Left colon (tissue), 2 donors: ENCODE measurements at places on chromosomes 3 and 15.
A peak's percentile ranks its signal among the peaks of the same experiment; 100 is the strongest.

- DNase-seq: no peak
Observed at GRCh38 chr3:157830556-157831236, 275.5 kb downstream of the SHOX2 start.

DNA sequence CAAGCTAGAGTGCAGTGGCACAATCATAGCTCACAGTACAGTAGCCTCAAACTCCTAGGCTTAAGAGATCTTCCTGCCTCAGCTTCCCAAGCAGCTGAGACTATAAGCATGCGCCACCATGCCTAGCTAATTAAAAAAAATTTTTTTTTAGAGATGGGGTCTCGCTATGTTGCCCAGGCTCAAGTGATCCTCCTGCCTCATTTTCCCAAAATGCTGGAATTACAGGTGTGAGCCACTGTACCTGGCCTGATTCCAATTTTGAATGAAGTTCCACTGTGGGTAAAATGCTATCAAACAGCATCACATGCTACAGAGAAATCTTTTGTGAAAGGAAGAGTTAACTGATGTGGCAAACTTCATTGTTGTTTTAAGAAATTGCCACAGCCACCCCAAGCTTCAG is 17.5 kb downstream of the ADPGK start:
- DNase-seq: no peak

- DNase-seq: no peak
Observed at GRCh38 chr3:6468589-6468988, 392.3 kb upstream of the GRM7 start.

GRCh38 chr15:28975766-28976179 is 90.0 kb downstream of the APBA2 start:
- no peak for DNase-seq

DNA sequence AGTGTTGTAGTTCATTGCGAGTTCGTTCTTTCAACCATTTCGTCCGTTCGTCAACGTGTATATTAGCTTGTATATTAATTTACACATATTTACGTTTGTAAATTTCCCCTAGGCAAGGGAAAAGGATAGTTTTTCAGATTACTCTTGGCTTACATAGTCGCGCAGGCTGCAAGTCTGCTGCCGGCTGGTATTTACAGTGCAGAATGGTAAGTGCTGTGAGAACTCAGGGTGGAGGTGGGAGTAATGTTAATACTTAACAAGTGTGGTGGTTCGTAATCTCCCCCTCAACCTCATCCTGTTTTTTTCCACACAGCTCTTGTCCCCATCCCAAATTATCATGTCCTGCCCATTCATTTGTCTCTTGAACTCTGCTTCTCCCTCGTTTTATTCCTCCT is 766 bp downstream of the FAM98B start:
- DNase-seq: peak; percentile 13

DNA sequence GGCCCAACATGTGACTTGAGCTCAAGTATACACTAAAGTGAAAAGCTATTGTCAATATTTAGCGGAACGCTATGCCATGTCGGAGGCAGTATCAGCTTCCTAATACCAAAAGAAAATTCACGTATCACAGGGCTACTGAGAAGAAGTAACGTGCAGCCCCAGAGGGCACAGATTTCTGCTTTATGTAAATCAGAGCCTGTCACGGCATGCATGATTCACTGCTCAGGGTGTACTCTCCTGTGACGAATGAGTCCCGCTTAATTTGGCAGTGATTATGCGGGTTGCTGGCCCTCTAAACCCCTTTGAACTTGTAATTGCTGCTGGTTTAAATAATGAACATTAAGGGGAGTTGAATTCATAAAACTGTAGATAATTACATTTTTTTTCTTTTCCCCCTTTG is 85.3 kb downstream of the MEIS2 start:
- no peak for DNase-seq

DNA sequence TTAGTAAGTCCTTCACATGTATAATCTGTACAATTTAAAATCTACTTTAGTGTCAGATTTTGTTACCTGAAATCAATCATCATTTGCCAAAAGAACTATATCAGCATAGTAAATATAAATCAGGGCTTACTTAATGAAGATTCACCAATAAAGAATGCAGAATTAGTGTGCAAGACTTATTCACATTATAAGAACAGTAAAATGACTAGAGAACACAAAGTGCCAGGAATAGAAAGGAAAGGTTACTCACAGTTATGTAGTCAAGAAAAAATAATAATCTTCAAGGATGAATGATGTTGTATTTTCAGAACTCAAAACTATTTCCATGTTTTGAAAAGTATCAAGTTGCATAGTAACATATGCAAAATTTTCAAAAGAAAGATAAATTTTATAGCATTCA is 891.9 kb downstream of the ROBO1 start:
- DNase-seq: no peak

GRCh38 chr15:39491886-39492490 is 88.9 kb upstream of the THBS1 start:
- no peak for DNase-seq

DNA sequence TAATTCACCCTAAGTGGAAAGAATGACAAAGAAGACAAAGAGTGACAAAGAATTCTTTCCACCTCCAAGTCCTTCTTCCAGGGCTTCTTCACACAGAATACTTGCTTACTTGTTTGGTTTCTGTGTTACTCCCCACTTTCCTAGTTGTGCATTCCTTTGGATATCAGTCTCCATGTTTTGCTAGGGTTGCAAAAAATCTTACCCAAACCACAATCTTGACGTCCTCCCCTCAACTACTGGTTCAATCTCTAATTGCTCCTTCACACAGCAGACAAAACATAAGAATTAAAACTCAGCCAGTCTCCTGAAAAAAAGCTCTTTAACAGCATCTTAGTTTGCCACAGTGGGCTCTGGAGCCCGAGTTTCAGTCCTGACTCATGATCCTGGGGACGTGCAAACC is 297.6 kb upstream of the CHRNA7 start:
- no peak for DNase-seq

DNA sequence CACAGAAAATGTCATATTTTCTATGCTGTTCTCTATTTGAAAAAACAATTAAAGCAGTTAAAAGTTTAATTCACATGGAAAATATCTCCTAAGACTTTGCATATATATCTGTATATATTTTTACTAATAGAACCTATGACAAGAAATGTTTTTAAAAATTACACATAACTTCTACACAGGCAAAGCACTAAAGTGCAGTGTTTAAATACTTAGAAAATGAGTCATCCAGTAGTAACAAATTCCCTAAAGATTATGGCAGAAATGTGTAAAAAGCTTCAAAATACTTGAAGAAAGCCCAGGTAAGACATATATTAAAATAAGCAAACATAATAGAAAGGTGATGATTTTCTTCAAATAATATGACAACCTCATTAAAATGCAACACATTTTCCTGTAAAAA is 236.6 kb downstream of the TBC1D5 start:
- DNase-seq: no peak

DNA sequence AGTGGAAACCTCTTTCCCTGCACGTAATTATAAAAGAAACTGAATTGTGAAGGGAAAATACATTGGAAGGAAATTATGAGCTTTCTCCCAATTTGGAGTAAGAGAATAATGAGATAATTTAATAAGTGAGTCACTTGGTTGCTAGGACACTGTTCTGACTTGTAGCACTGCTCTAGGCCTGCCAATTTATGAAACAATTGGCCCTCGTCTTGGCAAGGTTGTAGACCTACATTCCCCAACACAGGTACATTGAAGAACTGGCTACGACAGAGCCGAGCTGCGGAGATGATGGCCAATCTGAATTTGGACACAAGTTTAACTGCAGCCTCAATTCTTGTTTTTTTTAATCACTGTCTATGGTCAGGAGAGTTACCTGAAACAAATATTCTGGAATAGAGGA is 674.1 kb downstream of the MECOM start:
- DNase-seq: no peak

- DNase-seq: no peak
Observed at GRCh38 chr3:148605521-148605920, 92.2 kb upstream of the AGTR1 start.
